Activated CD4-positive, alpha-beta T cell treated with anti-CD3 and anti-CD28 coated beads, Interleukin-2, amount 50 U/mL, for 1 hour (primary cell): ENCODE measurements at places on chromosomes 4 and X.

GRCh38 chr4:47703008-47703407, 134.9 kb downstream of the CORIN start:
- DNase-seq: no peak

DNA sequence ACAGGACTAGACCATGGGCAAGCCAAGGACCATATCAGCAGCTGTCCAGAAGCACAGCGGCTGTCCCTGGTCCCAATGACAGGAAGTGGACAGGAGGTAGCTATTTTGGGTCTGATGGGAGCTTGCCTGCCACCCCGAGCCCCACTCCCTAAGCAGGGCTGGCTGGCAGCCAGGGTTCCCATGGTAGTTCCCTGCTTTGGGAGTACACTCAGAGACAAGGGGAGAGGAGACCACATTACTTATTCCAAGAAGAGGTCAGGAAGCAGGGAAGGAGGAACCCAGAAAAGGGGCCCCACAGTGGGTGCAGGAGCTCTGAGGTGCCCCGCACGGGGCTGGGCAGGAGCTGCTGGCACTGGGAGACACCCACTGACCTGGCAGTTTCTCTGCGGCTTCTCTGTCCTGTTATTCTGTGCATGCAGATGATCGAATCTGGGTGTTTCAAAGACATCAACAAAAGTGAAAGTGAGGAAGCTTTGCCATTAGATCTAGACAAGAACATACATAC, 36.3 kb downstream of the HTT-AS start:
- no peak for DNase-seq

- peak; percentile 3 for DNase-seq
These were observed 160.4 kb upstream of the GPR101 start for GRCh38 chrX:137194164-137194563.

DNA sequence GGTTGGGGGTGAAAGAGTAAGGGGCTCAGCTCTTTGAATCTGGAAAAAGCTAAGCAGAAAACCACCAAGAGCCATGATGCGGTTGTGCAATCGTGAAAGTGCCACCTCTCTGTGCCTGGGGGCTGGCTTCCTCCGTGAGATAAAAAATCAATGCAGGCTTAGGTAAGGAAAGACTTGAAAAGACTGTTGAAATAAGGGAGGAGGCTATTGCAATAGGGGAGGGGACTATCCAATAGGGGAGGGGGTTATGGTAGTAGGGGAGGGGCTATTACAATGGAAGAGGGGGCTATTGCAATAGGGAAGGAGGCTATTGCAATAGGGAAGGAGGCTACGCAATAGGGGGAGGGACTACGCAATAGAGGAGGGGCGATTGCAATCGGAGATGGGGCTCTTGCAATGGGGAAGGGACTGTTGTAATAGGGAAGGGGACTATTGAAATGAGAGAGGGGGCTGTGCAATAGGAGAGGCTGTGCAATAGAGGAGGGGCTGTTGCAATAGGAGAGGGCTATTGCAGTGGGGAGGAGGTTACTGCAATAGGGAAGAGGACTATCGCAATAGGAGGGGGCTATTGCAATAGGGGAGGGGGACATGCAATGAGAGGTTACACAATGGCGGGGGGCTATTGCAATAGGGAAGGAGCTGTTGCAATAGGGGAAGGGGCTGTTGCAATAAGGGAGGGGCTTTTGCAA, 162.3 kb upstream of the PSAPL1 start:
- DNase-seq: no peak

- DNase-seq: no peak
These were observed 575 bp downstream of the SLC25A6 start for GRCh38 chrX:1391370-1391706.

GRCh38 chrX:11321986-11322385, 28.8 kb downstream of the AMELX start:
- no peak for DNase-seq

GRCh38 chrX:122238801-122239200, 945.3 kb upstream of the GRIA3 start:
- no peak for DNase-seq

DNA sequence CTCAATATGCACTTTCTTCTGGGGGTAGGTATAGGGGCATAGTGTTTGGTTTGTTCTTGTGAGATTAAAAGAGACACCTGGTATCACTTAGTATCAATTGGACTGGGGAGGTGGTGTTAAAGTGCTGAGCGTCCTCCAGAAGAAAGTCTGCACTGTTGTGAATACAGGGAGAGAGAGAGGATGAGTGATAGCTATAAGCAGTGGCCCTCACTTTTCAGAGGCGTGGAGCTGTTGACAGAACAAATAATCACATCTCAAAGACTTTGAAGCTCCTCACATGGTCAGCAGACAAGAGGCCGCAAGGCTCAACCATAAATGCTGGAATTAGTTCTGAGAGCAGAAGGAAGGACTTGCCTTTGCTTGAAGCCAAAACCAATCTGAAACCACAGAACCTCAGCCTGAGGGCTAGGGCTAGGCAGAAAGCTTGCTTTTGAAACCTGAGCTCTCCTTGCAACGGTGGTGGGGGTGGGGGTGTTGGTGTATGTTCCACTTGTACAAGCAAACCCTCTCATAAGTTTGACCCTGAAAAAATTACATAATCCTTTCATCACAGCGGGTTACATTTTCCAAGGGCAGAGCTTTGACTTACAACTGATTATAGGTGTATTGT, 123.2 kb upstream of the SCML1 start:
- DNase-seq: no peak

GRCh38 chrX:100871594-100872560, 2.3 kb downstream of the NOX1 start:
- DNase-seq: no peak

DNA sequence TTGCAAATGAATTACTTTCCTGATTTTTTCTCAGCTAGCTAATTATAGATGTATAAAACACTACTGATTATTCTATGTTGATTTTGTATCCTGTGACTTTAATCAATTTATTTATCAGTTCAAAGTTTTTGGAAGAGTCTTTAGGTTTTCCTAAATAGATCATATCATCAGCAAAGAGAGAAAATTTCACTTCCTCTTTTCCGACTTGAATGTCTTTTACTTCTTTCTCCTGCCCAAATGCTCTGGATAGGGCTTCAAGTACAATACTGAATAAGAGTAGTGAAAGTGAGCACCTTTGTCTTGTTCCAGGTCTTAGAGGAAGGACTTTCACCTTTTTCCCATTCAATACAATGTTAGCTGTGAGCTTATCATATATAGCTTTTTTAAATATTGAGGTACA, 417.9 kb downstream of the PDGFC start:
- no peak for DNase-seq

DNA sequence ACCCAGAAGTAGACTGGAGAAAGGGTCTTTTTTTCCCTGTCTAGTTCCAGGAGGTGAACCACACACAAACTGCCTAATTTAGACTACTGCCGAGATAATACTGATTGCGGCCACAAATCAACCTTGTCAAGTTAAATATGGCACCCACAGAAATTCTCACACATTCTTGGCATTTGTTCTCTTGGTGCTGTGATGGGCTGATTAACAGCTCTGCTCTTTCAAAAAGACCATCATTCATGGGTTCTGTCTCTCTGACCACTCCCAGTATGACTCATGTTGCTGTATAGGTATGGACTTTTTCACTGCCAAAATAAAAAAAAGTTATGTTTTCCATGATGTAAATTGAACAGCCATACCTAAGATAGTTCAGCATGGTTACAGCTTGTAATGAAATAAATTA, 1003.5 kb upstream of the LCORL start:
- no peak for DNase-seq

DNA sequence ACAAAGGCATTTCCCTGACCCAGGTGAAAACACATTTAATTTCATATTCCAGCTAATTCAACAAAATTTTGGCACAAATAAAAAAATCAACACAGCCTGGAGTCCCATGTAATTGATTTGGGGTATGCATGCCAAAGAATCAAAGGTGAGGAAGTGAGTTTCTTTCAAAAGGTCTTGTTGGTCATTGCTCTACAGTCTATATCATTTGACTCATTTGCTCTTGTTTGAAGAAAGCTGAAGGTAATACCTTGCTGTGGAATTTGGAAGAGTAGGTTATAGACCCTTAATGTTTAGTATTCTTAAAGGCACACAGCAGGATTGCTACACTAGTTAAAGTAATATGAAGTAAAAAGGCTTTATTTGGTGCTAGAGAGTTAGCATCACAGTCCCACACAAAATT, 25.4 kb downstream of the COL4A6 start:
- DNase-seq: no peak

GRCh38 chr4:151276787-151277562, at the start of gene PRSS48:
TSS of gene PRSS48 (plus strand) at chr4:151277161. CDS start at chr4:151277173, 12 bp downstream.
- peak; percentile 20 for DNase-seq

- DNase-seq: no peak
These were observed 236.1 kb downstream of the OPHN1 start for GRCh38 chrX:68196939-68197791.

DNA sequence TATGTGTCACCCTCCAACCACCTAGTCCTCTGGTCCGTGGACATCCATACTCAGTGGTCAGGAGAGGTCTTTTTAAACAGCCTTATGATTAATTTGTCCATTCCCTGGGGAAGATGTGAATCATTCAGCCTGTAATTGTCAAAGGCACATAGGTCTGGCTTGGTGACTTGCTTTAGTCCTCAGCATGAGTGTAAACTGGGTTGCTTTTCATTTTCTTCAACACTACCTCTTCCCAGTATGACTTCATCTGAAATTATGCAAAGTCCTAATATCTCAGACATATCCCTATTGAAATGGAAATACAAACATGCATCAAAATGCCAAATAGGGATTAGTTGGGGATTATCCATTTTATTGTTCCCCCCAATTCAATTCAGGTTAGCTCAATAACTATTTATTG, 208.3 kb upstream of the AMOT start:
- DNase-seq: no peak

GRCh38 chr4:127730142-127730913, at the start of gene SLC25A31:
TSS of gene SLC25A31 (plus strand) at chr4:127730400. CDS start at chr4:127730546, 146 bp downstream.
- no peak for DNase-seq

DNA sequence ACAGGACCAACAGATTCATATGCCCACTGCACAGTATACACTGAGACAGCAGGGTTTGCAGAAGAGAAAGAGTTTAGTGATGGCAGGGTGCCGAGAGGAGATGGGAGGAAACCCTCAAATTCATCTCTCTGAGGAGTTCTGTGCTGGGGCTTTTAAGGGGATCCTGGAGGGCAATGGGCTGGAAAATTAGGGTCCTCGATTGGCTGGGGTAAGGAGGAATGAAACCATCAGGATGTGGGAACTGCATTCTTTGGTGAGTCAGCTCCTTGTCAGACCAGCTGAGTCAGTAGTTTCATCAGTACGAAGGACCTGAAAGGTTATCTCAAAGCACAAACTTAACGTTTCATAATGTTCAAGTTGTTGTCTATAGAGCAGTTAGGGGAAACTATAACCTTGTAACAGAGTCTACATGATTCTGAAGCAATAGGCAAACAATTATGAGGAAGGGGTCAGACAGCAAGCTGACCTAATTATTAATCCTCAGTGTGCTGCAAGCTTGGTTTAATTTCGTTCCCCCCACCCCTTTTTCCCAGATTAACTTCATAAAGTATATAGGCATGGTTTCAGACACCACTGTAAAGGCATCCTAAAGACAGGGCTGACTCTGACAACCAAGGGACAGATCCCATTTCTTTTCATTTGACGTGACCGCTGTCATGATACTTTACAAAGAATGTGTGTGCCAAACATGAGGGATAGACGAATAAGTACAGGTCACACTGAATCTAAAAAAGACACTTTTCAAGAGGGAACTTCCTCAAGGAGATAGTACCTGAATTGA, 1.5 kb upstream of the MSMO1 start:
- no peak for DNase-seq

GRCh38 chr4:42965326-42965725, 72.8 kb downstream of the GRXCR1 start:
- no peak for DNase-seq

DNA sequence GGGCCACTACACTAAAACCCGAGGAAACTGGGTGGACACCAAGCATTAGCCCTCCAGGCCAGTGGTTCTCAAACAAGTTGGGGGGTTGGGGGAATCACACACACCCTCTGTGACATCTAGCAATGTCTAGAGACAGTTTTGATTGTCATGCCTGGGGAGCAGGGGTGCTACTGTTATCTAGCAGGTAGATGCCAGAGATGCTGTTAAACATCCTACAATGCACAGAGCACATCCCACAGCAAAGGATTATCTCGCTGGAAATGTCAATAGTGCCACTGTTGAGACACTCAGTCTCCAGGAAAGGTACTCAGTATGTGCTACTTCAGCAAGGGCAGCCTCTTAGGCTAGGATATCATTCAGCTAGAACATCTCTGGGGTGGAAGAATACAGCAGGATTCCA, 1.3 kb downstream of the SMC1A start:
- no peak for DNase-seq

DNA sequence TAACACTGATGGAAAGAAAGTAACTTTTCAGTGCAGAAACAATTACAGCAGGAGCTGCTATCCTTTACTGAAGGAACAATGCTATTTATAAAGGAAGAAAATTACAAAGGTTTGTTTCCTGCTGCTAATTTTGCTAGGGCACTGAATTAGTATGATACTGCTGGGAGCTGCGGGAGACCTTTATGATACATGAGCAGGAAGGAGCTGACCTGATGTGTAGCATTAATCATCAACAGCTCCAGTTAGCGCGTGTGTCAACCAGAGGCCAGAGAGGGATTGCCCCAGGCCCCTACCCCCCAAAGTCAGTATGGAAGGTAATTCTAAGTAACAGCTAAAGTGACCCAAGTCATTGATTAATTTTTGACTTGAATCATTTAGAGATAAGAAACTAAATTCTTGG, 728.9 kb downstream of the PCDH18 start:
- DNase-seq: no peak

DNA sequence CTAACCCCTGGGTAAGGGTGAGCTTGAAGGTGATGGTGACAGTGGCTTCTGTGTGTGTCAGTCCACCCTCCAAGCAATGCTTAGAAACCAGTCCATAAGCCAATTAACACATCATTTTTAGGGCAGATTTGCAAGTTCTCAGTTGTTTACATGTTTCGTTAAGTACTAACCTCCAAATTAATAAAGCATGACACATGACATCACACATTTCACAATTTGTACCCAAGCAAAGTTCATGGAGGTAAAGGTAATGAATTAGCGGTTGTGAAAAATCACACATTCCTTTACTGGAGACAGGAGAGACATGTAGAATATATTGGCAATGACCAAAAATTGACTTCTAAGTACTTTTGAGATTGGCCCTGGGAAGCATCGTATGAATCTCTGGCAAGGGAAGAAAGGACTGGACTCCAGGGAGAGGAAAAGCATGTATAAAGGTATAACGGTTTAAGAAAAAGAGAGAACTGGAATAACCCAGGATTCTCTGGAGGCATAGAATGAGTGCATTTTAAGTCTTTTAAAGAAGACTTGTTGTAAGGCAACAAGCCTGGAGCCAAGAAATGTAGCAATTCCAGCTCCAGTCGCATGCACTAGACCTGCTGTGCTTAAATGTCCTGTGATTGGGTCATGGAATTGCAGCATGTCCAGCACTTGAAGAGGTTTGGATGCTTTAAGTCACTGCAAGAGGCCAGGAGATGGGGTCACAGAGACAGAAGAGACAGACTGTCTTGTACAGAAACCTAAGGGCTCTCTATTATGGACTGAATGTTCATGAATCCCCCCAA, 34.1 kb downstream of the TRIM2 start:
- no peak for DNase-seq

GRCh38 chrX:9493936-9494335, 29.1 kb downstream of the TBL1X start:
- DNase-seq: no peak

GRCh38 chr4:123856689-123857545, 460.3 kb downstream of the SPRY1 start:
- no peak for DNase-seq
